Cortex of kidney (tissue), 1 donor: ENCODE measurements at places on chromosomes 4 and X.

GRCh38 chrX:11040996-11041395 lies 70.1 kb upstream of the HCCS start:
- no peak for DNase-seq

DNA sequence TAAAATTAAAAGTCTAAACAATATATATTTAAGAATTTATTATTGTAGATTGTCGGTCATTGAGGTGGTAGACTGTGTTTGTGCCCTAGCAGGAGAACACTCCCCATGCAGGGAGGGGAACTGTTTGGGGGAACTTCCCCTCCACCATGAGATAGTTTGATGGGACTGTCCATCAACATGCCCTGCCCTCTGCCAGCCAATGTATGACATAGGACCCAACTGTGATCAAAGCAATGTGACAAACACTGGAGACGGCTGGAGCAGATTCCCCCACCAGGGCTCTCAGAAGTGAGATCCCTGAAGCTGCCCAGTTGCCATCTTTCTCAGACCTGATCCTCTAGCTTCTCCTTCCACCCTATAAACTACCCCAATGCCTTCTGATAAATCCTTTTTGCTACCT lies 44.9 kb downstream of the SH3KBP1 start:
- no peak for DNase-seq

- no peak for DNase-seq
Observed at GRCh38 chr4:126583509-126583908, 1049.2 kb upstream of the INTU start.

- DNase-seq, result no peak
Observed at GRCh38 chr4:40399578-40399977, 64.4 kb downstream of the CHRNA9 start.

DNA sequence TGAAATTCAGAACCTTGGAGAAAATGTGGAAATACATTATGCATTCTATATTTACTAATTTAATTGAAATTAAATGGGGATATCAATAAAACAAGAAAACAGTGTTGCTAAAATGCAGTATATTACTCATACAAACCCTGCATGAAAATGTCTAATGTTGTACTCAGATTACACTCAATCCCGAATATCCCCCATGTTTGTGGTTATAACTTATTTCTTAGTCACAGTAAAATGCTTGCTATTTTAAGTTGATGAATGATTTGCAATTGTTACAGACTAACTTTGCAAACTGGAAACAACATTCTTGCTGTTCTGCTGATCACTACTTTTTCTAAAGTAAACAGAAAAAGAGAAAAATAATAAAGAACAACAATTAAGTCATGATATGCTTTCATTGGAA lies 33.1 kb upstream of the ANXA10 start:
- no peak for DNase-seq

- DNase-seq, result no peak
Observed at GRCh38 chr4:182141061-182141460, 102.1 kb upstream of the TENM3 start.

- no peak for DNase-seq
Observed at GRCh38 chr4:106691749-106692148, 323.2 kb upstream of the GIMD1 start.

- DNase-seq, result no peak
Observed at GRCh38 chrX:13574600-13574999, 5.2 kb downstream of the EGFL6 start.

- no peak for DNase-seq
Observed at GRCh38 chrX:40755291-40756249, 20.2 kb upstream of the MED14 start.

DNA sequence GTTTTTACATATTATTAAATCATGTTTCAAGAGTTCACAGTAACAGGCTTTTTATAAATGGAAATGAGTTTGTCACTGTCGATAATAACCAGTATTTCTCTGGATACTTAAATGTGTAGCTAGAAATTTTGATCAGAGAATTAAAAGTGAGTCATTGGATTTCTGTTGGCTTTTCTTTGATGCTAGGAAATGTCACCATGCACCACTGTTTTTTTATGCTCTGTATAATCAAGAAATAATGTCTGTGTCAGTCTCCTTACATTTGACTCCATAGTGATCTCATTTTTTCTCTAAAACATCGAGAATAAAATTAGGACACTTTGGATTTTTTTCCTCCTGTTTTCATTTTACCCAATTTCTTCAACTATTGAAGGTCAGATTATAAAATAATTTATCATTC lies 234.2 kb downstream of the RAPGEF2 start:
- no peak for DNase-seq

DNA sequence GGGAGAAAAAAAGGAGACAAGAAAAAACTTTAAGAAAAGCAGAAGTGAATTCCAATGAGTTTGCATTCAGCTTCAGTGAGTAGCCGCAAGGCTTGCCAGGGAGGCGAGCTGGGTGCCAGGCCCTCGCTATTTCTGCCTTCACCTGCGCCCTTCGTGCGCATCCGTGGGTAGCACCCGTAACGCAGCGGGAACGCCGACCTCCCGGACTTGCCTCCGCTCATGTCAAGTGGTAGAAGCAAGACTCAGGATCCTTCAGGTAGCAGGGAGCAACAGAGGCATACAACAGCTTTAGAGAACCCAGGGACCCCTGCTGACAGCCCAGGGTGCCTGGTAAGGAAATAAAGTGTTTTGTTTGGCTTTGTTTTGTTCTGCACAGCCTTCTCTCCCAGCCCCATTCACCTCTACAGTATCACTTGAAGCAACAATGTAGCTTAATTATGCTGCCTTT lies 140.0 kb upstream of the BCOR start:
- DNase-seq, result no peak

DNA sequence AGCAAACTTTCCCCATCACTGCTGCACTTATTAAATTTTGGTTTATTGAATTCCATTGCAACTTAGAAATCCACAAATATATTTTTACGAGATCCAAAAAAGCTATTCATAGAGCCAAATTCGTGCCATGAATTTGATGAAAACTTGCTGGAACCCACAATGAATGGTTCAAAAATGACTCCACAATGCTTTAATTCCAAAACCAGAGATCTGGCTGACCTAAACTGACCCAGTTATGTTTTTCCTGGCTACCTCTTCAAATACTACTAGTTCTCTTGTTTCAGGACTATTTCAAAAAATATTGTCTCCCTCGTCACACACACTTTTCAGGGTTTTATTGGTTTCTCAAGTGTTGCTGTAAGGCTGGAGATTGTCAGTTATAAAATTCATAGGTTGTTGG lies 474.8 kb downstream of the PDGFC start:
- DNase-seq, result no peak

GRCh38 chr4:23978002-23978401 lies 88.2 kb upstream of the PPARGC1A start:
- no peak for DNase-seq

DNA sequence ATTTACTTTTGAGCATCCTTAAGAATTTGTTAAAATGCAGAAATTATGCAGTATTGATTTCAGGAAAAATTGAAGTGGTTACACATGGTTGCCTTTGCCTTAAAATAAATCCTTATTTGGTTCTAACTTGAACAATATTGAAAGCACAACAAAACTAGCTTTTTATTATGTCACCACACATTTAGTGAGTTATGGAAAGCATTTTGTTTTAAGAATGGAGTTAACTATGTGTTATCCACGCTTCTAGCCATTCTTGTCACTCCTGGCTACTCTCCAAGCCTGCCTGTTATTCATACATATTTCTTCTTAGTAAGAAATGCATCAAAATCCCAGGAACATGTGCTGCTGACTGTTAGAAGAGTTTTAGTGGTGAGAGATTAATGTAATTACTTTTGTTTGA lies 73.9 kb downstream of the FAT4 start:
- DNase-seq, result no peak

- DNase-seq, result no peak
Observed at GRCh38 chrX:135505351-135505750, 15.1 kb upstream of the INTS6L start.

- DNase-seq, result no peak
Observed at GRCh38 chr4:153153339-153153871, 50.8 kb upstream of the TRIM2 start.

DNA sequence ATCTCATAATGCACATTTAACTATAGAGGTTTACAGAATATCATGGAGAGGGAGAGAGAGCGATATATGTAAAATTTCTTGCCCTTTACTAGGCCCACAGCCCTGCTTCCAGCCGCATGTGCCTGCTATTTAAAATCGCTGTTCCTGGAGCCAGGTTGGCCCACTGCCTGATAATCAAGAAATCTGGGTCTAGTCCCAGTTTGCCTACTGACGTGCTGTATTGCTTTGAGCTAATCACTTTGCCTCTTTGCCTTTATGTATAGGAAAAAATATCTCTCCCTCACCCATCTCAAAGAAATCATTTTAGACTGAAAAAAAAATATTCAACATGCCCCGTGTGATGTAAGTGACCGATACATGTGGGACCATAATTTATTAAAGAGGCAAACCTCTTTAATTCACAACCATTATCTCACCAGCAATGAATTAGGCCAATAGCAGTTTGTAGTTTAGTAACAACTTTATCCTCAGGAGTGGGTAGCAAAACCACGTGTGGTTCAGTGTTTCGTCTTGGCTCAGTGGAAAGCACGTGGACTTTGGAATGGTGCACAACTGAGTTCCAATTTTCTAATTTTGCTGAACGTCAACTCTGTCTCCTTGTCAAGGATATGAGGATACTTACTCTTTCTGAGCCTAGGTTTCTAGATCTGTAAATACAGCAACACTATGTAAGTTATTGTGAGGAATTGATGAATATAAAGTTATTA lies 62.6 kb downstream of the GRXCR1 start:
- DNase-seq, result no peak

- no peak for DNase-seq
Observed at GRCh38 chrX:125170459-125170858, 149.2 kb upstream of the TEX13C start.

DNA sequence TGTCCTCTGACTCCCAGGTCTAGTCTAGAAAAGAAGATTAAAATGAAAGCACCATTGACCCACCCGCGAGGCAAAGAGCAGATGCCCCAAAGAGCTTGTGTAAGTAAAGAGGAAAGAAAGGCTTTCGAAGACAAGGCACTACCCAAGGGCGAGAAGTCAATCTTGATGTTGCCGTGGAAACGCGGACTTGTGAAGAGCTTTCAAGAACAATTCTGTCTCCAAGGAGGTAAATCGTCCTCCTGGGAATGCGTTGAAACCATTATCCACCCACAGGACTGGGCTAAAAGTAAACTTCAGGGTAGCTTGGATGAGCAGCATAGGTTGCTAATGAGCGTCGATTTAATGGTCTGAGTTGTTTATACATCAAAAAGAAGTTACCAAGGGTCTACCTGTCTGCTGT lies 189.3 kb downstream of the DHRSX start:
- DNase-seq, result no peak

GRCh38 chr4:119281393-119281792 lies 40.5 kb downstream of the FABP2 start:
- DNase-seq, result no peak

DNA sequence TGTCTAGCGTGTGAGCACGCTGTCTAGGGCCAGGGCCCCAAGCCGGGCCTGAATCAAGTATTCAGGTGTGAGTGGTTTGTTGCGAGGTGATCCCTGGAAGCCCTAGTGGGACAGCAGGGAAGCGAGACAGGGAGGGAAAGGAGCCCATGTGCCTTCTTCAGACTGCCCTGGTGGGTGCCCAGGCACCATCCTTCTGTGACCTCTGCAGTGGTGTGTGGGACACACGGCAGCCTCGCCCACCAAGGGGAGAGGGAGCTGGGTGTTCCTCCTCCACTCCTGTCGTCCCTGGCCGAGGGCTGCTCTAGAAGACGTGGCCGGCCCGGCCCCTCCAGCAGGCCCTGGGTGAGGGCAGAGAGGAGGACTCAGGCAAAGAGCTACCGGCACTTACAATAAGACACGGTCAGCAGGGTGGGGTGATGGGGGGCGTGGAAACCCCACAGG lies 47.4 kb downstream of the HTRA3 start:
- no peak for DNase-seq

DNA sequence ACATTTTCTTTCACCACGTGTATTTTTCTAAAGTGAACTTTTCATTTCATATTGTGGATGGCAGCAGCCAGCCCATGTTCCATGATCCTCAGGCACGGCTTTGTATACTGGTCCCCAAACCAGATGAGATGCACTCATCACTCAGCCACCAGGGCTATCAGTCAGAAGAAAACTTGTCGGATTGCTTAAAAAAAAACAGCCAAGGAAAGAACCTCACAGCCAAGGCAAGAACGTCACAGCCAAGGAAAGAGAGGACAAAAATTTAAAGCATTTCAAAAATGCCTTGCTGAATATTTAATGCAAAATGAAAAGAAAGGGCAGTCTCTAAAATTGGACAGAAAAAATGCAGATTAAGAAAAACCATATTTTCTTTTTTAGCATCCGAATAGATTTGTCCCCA lies 333.3 kb downstream of the PDGFC start:
- DNase-seq, result no peak

DNA sequence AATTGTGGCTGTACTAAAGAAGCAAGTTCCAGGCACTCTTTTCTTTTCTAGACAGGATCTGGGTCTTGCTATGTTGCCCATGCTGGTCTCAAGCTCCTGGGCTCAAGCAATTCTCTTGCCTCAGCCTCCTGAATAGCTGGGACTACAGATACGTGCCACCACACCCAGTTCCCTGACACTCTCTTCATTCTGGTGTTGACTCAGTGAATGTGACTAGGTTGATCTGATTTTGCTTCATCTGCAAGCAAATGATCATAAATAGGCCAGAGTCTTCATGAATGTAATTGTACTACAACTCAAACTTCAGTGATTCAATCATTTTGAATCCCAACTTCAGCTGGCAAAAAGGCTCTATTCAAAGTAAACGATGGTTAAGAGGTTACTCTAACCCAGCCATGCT lies 78.5 kb downstream of the APBB2 start:
- DNase-seq, result no peak

DNA sequence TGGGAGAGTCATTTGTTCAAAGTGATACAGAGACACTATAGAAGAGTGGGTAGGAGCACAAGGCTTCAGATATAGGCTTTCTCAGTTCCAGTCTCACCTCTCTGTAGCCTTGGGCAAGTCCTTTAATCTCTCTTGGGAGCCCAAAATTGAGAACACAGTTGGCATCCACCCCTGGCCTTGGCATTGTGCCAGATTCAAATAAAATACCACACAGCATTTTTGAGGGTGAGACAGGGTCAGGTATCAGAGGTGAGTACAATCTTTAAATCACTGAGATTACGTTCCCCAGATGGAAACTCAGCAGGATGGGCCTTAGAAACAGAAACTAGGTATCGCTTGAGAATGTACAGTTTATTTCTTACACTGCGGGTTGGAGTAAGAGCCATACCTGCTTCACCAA lies 25.2 kb upstream of the SMIM10L2A start:
- DNase-seq, result no peak

- no peak for DNase-seq
Observed at GRCh38 chr4:123449780-123450179, 53.2 kb downstream of the SPRY1 start.

GRCh38 chr4:151991001-151991883 lies 230.4 kb upstream of the GATB start:
- no peak for DNase-seq

GRCh38 chrX:150360331-150360730 lies 2.8 kb upstream of the MAMLD1 start:
- no peak for DNase-seq

DNA sequence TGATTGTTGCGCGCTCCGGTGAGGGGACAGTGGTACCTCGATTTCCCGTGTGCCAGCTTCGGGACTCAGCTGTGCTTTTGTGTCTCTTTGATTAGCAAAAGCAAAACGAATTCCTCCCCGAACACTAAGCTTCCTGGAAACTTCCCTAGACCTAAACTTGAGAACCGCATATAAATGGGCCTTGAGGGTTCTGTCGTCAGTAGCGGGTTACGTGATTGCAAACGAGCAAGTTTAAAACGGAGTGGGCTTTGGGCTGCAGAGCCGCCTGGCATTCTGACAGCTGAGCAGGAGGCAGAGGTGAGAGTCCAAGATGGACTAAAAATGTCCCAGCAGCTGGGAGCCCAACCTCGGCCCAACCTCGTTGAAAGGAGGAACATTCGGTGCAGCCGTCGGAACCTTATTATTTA lies 1.2 kb upstream of the TAPT1 start:
- DNase-seq, result no peak
